ENCODE measurements at places on chromosomes 2 and 18.

DNA sequence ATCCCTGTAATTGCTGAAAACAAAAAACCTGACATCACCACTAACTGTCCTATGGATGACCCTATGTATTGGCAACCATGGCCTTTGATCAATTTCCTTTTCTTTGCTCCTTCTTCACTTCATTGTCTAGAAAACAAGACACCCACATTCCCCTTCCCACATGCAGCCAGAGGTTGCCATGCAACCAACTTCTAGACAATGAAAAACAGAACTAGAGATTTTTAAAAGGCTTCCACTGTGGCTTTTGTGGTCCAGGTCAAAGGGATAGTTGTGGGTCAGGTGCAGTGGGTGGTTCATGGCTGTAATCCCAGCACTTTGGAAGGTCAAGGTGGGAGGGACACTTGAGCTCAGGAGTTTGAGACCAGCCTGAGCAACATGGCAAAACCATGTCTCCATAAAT lies 139.3 kb upstream of the DOK6 start:
- DNase-seq: no peak

DNA sequence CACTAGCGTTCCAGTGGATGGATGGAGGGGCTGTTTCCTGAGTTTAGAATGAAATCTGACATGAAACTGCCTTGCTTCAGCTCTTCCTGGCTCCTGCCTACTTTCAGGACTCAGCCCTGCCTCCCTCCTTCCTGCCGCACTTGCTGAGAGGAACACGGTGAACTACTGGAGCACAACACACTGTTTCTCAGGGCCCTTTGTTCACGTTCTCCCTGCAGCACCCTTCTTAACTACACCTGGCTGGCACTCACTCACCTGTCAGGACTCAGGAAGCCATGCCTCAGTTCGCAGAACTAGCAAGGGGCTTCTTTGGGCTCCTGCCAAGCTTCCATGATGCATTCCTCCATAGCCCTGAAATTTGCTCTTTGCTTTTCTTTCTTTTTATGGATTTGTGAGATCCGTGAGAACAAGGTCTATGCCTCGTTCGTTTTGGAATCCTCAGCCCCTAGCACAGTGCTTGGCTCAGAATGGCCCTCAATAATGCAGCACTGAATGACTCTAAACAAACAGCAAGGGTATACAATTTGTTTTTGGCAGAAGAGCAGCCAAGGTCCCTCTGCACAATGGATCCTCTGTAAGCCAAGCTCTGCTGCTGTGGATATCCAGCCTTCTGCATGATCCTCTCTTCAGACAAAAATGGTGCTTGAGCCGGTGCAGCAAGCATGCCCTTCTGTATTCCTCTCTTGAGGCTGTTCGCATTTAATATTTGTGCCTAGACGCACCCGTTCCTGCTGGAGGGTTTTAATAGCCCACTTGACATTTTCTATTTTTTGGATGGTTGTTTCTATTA lies 357.0 kb downstream of the TSN start:
- DNase-seq: no peak

- peak; percentile 67 for DNase-seq
These were observed 1.6 kb downstream of the TSHZ1 start for GRCh38 chr18:75211953-75212750.

DNA sequence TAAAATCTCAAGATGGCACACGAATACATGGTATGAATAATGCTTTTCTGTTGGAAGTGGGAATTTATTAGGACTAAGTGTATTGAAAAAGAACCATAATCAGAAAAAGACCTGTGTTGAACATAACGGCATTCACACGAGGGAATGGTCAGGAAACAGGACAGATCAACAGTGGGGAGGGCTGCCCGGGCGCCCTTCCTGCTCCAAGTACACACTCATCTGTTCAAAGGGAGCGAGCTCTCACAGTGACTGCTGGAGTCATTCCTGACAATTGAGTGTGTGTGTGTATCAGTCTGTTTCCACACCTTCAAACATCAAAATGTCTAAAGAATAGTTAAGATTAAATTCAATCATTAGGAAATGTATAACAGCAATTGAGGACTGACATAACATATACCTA lies 167.2 kb downstream of the HDAC4 start:
- no peak for DNase-seq

GRCh38 chr2:224869601-224870233 lies 153.6 kb upstream of the CCDC195 start:
- no peak for DNase-seq

DNA sequence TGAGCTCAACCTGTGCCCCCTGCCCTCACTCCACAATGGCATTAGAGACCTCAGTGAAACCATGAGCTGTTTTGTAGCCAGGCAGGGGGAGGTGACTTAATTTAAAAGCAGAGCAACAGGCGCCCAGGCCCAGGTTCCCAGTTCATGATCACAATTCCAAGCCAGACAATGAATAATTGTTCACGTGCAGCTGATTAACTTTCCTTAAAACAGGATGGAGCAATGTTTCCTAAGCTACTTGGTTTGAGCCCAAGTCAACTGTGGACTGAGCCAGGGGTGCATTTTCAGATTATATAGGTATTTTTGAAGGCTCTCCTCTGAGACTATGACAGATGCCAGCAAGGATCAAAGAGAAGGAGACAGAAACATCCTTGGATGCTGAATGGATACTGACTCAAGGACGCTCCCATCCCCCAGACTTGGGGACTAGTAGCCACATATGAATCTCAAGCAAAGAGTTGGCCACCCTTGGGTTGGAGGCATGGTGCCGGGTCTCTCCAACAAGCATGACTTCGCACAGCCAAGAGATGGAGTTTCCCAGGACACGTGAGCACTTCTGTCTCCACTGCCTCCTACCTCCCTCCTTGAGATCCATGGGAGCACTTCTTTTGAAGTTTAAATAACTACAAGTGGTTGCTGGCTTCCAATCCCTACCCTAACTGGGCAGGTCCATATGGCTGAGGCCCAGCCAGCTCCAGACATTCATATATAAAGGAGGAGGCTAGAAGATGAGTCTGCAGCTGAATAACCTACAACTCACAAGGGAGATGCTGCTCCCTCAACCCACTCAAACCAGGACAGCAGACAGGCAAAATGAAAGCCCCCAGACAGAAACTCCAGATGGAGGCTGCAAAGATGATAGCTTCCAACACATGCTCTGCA lies 12.7 kb downstream of the SMAD7 start:
- DNase-seq: no peak

DNA sequence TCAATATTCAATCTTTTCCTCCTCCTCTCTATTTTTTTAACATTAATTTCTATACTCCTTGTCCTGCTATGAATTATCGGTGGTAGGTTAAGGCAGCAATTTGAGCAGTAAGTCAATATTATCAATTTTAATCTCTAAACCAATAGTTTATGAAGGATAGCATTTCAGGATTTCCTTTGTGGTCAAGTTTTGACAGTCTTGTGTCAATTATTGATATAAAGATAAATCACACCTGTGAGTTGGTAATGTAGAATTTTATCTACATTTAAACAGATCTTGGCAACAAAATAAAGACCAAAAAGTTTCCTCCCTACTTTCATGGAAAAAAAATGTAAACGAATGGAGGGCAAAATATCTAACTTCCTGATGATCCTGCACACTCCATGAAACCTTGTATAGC lies 87.3 kb downstream of the IKZF2 start:
- no peak for DNase-seq

All from KBM-7 (cell line).